ENCODE measurements at places on chromosomes 12 and 14.

DNA sequence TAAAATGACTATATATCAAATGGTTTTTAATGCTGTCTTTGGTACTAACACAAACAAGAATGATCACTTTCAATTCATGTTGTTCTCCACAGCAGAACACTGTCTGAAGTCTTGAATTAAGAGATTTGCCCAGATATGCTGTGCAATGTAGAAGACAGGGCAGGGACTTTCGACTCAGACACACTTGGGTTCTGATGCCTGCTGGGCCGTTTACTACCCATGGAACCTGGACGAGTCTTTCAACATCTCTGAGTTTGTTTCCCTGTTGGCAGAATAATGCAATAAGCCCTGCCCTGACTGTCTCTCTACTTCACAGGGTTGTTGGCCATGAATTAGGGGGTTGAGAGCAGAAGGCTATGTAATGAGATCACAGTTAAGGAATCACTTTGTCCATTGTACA lies 162.6 kb upstream of the TMPO start:
- no peak for DNase-seq

GRCh38 chr14:89681086-89682018 lies 264.3 kb upstream of the FOXN3 start:
- DNase-seq = no peak

GRCh38 chr12:80709811-80710726 lies 2.6 kb downstream of the MYF6 start:
- DNase-seq = no peak

- DNase-seq = no peak
Observed at GRCh38 chr12:27229367-27229766, 14.7 kb upstream of the STK38L start.

GRCh38 chr14:60926002-60926401 lies 54.9 kb downstream of the TRMT5 start:
- no peak for DNase-seq

DNA sequence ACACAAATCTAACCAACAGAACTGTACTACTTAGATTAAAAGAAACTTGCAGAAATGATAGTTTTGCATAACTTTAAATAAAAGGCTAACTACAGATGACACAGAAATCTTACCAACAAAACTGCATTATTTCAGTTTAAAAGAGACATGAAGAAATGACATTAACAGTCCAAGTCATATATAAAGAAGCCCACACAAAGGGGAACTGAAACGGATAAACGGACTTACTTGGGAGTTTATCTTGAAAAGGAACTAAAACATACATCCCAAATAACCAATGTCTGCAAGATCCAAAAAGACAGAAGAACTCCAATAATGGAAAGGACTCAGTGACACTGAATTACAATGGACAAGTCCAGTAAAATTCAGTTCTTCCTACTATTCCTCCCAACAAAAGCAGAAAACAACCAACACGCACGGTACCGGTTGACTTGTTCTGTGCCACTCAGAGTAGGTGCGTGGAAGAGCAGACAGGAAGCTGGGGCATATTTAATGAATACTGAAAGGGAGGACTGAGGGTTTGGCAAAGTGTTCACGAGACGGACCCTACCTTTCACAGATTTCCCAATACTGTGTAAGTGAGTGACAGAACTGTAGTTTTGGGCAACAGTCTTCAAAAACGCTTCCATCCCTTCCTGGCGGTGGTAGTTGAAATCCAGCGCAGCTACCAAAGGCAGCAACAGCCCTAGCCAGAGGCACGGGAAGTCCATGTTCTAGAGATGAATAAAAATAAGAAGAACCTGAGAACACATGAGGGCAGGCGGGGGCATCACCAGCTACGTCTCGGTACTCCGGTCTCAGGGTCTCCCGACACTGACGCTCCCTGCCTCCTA lies 627 bp downstream of the CPM start:
- no peak for DNase-seq

DNA sequence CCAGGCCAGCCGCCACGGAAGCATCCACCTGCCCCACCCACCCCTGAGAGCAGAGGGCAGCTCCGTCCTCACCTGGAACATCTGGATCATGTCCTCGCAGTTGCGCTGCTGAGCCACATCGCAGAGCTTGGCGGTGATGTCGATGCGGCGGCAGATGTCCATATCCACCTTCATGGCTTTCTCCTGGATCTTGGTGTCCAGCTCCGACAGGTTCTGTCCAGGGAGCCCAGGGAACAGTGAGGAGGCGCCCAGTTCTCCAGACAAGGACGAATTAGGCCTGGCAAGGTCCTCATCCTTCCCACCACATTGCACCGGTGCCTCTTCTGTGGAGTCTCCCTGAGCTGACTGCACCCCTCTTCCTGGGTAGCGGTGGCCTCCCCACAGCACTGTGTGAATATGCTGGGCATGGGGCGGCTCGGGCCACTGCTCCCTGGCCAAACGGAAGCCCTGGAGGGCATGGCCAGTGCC lies 6.1 kb downstream of the IFFO1 start:
- no peak for DNase-seq

GRCh38 chr14:64281805-64282204 lies 12.4 kb downstream of the ESR2 start:
- DNase-seq = no peak

GRCh38 chr12:108814462-108815211 lies 42.7 kb downstream of the SSH1 start:
- no peak for DNase-seq

All from stimulated activated CD8-positive, alpha-beta memory T cell treated with anti-CD3 and anti-CD28 coated beads, Interleukin-15, amount 100 ng/mL, for 24 hours (primary cell).